ENCODE measurements at places on chromosomes 7 and 10.
A peak's percentile ranks its signal among the peaks of the same experiment; 100 is the strongest.

DNA sequence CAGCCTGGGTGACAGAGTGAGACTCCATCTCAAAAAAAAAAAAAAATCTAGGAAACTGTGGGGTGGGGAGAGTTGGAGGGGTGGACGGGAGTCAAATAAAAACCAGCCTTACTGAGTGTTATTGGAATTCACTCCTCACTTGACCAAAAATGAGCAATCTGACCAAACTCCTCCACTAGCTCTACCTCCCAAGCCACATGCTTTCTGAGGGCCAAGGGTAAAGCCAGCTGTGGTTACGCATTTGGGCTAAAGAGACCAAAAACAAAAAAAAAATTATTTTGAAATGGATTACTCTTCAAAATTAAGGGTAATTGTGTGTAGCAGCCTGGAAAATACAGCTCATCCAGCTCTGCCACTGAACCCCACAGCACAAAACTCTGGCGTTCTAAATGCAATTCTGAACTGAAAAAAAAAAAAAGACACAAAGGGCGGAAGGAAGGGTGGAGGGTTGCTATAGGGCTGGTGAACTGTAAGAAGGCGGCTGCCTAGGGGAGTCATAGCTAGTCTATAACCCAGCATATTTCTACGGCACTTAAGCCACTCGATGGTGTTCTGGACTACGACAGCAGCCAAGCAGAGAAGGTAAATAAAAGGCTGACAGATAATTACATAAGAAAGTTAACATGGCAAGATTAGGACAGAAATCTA lies 7.8 kb downstream of the ELMO1 start:
- DNase-seq = peak; percentile 50

- DNase-seq = no peak
These were observed 14.5 kb downstream of the PPP1R9A start for GRCh38 chr7:94921911-94922310.

GRCh38 chr10:101967119-101967518 lies 88.9 kb downstream of the ARMH3 start:
- DNase-seq = no peak

DNA sequence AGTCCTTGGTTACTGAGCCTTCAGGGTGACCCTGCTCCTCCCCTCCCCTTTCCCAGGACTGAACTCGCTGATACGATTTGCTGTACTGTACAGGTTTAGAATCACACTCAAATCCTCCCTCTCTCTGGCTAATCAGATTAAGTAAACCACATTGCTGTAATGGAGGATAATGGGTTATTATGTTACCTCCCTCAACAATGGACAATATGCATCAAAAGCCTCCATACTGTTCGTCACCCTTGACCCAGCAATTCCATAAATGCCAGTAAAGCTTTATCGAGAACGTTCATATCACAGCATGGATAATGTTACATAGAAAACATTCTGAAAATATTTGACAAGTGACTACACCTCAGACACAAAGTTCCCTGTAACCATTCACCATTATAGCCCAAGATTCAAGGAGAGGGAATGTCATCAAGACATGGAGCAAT lies 61.7 kb downstream of the FAM107B start:
- DNase-seq = no peak

GRCh38 chr10:773562-774161 lies 84.2 kb upstream of the DIP2C start:
- DNase-seq = no peak

- DNase-seq = peak; percentile 18
These were observed 61.2 kb downstream of the NEURL1 start for GRCh38 chr10:103554488-103555324.

GRCh38 chr10:15379078-15379477 lies 8.0 kb upstream of the FAM171A1 start:
- DNase-seq = no peak

GRCh38 chr10:78515038-78515872 lies 481.6 kb downstream of the RPS24 start:
- DNase-seq = no peak

DNA sequence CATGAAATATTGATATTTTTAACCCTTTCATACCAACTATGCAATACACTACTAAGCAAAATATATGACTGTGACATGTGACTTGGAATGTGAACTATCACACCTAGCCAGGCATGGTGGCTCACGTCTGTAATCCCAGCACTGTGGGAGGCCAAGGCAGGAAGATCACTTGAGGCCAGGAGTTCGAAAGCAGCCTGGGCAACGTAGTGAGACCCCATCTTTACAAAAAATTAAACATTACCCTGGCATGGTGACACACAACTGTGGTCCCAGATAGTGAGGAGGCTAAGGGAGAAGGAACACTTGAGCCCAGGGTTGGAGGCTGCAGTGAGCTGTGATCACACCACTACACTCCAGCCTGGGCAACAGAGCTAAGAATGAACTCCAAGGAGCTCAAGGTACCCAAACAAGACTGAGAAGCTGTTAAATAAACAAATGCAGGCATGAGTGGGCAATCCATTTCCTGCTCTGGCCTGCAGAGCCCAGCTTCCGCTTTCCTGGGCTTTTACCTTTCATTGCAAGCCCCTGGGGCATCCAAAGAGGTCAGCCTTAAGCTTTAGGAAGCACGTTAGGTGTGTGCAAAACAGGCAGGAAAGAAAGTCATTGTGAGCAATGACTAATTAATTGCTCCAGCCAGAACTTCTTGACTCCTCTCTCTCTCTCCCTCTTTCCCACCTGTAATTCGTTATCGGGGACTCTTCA lies 162.1 kb upstream of the FOXK1 start:
- no peak for DNase-seq

GRCh38 chr7:142862351-142862750 lies 7.5 kb downstream of the EPHB6 start:
- no peak for DNase-seq

- no peak for DNase-seq
These were observed 895 bp downstream of the VSTM2A start for GRCh38 chr7:54543051-54543488.

DNA sequence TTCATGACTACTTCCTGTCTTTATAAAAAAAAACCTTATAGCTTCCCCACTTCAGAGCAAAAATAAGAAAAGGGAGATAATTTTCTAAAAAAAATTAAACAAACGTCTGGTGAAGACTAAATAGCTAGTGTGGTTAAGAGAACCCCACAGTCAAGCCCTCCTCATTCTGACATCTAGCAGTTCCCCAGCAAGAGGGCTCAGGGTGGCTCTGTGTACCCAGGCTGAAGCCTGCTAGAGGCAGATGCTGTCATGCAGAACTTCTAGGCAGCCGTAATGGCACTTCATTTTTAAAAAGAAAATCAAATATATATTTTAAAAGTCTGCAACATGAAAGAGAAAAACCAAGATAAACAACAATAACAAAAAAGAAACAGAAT lies 223.1 kb upstream of the KLF14 start:
- no peak for DNase-seq

DNA sequence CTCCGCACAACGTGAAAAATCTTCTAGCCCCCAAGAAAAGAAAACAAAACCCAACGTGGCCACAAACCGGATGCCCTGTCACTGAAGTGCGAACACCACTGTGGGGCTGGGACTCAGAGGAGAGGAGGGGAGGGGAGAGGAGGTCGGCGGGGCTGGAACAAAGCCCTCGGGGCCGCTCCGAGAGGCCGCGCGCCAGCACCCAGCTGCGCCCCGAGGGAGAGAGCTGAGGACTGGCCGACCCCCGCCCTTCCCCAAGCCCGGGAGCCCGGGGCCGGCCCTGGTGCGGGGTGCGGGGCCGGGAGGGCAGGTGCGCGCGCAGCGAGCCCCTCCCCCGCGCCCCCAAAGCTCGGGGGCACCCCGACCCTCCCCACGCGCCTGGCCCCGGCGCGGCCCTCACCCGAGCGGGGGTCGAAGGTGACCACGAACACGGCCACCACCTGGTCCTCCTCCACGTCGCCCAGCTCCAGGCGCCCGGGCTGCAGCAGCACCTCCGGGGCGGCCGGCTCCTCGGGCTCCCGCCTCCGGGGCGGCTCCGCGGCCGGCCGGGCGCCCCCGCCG lies 398 bp downstream of the DENND11 start:
- DNase-seq = peak; percentile 58

- DNase-seq = no peak
These were observed 303.8 kb upstream of the LRRTM3 start for GRCh38 chr10:66622050-66622449.

- DNase-seq = no peak
These were observed 5.8 kb downstream of the MAT1A start for GRCh38 chr10:80283536-80284199.
